ENCODE measurements at places on chromosomes 7 and 10.

DNA sequence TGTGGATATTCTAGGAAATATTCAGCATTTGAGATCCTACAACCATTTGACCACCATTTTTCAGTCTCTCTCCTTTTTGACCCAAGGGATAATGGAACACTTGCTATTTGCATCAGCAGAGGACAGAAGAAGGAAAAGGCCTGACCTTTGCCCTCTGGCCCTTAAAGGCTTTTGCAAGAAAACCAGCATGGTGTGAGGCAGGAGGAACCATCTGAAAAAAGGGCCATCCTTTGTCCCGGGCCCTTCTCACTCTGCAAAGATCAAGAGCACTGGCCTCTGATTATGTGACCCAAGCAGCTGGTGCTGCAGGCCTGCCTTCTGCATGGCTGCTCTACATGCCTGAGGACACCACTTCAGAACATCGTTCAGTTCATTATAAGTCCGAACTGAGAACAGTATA, 133.3 kb upstream of the STK17A start:
- DNase-seq: no peak

GRCh38 chr7:137981668-137982067, 20.2 kb downstream of the CREB3L2 start:
- no peak for DNase-seq

DNA sequence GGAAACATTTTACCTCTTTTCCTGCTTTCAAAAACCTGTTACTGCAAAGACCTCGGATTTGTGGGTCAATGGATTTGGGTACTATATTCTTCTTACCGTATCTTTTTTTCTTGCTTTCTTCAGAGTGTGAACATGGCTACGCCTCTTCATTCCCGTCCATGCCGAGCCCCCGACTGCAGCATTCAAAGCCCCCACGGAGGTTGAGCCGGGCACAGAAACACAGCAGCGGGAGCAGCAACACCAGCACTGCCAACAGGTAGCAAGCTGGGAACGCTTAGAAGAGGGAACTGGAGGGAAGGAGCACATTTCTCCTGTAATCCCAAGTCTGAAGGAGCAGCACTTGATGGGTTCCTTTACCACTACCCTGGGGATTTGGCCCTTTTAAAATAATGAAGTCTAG, 20.7 kb downstream of the MXI1 start:
- no peak for DNase-seq

GRCh38 chr7:98618786-98619185, 1.7 kb downstream of the NPTX2 start:
- no peak for DNase-seq

GRCh38 chr10:117860823-117861222, 185.9 kb downstream of the RAB11FIP2 start:
- no peak for DNase-seq

DNA sequence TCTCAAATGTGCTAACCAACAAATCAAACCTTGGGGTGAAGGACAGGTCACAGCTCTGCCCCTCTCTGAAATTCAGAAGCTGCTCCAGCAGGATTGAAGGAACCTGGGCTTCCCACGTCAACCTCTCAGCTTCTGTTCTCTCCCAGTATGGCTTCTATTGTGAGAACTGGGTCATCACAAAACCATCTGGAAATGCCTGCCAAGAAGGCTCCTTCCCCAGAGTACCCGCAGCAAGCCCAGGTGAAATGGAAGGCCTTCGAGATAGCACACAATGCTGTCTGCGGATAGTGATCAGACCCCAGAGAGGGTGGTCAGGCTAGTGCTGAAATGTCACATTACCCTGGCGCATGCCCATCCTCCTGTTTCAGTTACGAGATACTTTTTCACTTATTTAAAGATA, 16.4 kb upstream of the PROSER2 start:
- no peak for DNase-seq

GRCh38 chr7:30143748-30144251, 9.0 kb downstream of the MTURN start:
- no peak for DNase-seq

- DNase-seq: no peak
Measured at GRCh38 chr10:35895331-35895730, 253.2 kb upstream of the FZD8 start.

DNA sequence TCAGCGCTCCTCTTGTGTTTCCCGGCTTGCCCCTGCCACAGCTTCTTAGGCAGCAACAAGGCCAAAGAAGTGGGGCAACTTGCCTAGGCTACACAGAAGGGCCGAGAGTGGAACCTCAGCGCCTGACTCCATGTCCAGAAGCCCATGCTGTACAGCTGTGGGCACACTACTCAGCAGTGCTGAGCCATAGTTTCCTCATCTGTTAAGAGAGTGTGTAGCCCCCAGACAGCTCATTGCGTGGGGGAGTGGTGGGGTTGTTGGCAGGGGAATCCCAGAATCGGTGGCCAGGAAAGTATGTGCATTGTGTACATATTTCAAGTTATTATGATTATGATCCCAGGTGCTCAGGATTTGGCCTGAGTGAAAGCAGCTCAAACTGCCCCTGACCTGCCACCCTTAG, 96.2 kb downstream of the CDH23 start:
- no peak for DNase-seq

GRCh38 chr10:72695496-72695895, 3.6 kb downstream of the MCU start:
- no peak for DNase-seq

- DNase-seq: no peak
Measured at GRCh38 chr10:131888186-131888604, 12.6 kb upstream of the PPP2R2D start.

DNA sequence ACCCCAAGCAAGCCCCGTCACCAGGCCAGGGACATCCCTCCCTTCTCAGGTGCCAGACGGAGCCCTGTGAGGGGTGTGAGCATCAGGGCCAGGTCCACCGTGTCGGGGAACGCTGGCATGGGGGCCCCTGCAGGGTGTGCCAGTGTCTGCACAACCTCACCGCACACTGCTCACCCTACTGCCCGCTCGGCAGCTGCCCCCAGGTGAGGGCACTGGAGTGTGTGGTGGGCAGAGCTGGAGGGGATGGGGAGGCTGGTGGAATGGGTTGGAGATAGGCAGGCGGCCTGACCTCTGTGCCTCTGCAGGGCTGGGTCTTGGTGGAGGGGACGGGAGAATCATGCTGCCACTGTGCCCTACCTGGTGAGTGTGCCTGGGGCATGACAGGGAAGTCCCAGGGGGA, 19.9 kb upstream of the ZNF467 start:
- no peak for DNase-seq

GRCh38 chr7:112566442-112567324, 85.9 kb downstream of the LSMEM1 start:
- no peak for DNase-seq

DNA sequence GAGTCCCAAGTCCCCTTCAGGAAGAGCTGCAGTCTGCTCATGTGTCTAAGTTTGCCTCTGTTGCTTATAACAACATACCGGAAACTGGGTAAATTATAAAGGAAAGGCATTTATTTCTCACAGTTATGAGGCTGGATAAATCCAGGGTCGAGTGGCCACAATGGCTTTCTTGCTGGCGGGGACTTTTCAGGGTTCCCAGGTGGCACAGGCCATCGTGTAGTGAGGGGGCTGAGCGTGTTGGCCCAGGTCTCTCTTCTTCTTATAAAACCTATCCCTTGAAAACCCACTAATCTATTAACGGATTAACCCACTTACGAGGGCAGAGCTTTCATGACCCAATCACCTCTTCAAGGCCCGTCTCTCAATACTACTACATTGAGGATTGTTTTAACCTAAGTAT, 8.7 kb downstream of the VIPR2 start:
- DNase-seq: no peak

- no peak for DNase-seq
Measured at GRCh38 chr7:2405601-2406345, 2.4 kb downstream of the CHST12 start.

GRCh38 chr7:150620061-150620460, 12.1 kb downstream of the GIMAP6 start:
- DNase-seq: no peak

- no peak for DNase-seq
Measured at GRCh38 chr7:5083311-5083711, 37.7 kb downstream of the RBAK start.

- no peak for DNase-seq
Measured at GRCh38 chr7:35975851-35976454, 175.1 kb downstream of the SEPTIN7 start.

DNA sequence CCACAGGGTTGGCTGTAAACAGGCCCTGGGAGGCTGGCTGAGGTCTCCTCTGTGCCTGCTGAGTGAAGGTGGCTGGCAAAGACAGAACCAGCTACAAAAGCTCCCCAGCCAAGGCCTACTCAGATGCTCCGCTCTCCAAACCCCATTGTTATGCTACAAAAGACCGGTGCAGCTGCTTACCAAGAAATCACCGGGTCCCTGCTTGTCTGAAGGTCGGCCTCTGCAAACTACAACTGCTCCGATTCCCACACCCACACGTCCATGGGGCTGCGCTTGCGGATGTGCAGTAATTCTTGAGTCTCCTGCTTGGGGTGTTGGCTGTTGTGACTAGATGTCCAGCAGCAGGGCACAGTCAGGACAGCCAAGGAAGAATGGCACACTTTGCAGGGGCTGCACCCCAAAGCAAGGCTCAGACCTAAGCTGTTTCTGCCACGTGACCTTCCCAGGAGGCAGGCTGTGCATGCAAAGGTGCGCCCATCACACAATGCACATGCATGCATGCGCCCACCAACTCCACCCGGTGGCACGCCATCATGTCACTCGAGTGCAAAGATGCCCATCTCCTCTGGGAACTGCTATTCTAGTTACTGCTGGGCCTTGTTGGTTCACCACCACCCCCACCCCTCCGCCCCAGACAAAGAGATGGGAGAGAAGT, 97.8 kb downstream of the OAT start:
- DNase-seq: no peak

GRCh38 chr10:117431160-117431559, 55.9 kb upstream of the PDZD8 start:
- no peak for DNase-seq

DNA sequence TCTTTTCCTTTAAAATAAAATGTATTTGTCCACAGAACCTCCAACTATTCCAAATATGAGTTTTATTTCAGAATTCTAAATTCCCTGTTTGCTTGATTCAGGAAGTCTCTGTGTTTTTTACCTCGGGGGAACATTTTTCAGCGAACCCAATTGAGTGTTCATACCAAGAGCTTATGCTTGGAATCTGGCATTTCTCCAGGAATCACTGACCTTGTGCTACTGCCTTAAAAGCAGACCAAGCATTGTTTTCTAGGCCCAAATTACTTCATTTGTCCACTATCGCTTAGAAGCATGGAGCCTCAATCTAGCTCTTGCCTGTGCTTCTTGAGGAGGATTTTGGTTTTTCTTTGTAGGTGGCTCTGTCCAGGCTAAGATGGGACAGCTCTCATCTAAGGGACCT, 59.4 kb downstream of the EBLN1 start:
- DNase-seq: no peak

DNA sequence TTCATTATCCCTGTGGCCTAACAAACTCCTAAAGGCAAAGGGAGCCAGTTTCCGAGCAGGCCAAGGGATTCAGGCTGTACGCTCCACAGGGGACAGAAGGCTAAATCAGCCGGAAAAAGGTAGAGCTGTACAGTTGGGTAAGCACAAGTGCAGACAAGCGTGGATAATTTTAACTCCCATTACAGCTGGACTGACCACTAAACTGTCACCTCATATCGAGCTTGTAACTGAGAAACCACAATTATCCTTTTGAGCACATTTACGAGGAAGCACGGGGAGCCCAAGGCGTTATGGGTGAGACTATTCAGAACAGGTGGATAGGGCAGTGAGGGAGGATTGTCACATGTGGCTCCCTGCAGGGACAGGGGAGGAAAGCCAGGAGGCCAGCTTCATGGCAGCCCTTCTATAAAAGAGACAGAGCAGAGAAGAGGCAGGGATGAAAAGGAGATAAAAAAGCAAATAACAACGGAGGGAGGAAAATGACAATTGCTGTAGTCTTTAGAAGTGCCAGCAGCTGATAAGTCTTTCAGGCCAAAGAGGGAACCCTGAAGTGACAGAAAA, 288.0 kb downstream of the FGFR2 start:
- no peak for DNase-seq

DNA sequence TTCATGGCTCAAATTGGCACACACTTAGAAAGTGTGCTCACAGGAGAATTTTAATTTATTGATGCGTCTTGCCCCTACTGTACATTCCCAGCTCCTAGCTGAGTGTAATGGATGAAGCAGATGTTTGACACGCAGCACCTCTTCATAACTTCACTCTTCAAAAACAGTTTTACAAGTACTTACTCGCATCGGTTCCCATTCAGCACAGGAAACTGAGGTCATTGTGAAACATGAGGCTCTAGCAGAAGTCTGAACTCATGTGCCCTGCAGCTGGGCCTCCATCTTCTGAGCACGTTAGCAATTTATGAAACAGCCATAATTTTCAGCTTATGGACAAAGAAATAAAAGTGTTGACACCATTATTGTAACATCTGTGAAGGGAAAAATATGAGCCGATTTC, 558.9 kb upstream of the MGMT start:
- DNase-seq: no peak

DNA sequence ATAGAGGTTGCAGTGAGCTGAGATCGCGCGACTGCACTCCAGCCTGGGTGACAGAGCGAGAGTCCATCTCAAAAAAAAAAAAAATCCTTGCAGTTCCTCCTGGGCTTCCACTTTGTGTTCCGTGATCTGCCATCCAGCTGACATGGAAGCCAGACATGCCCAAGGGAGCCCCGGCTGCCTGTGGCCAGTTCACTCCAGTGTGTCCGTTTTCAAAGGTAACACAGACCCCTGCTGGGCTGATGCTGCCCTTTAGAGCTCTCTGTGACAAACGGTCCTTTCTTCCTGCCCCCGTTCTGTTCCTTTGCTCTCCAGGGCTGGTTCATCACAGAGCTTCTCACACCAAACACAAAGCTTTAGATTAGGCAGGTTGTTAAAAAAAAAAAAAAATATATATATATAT, 130.8 kb downstream of the CUL2 start:
- DNase-seq: no peak

DNA sequence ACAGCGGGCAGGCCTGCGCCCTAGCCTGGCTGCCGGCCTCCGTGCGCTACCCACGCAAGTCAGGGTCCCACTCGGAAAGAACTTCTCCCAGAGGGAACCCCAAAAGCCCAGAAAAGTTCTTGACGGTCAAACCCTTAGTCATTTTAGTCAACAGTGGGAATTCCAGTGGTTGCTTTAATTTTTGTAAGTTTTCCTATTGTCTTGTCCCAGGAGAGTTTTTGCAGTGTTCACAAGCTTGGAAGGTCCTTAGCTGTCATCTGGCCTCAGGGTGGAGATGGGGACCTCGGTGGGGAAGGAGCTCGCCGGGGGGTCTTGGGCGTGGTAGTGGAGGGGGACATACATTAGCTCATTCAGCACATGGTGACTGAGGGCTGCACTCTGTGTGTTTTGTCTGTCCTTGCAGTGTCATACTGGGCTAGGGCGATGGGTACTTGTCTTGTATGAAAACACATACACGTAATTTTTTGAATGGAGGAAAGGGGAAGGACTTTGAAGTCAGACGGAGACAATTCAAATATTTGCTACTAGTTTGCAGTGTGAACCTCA, 736 bp downstream of the MINDY4 start:
- no peak for DNase-seq

GRCh38 chr10:104220522-104220921, 11.6 kb downstream of the CFAP43 start:
- no peak for DNase-seq

GRCh38 chr7:1290026-1290678, 57.5 kb downstream of the UNCX start:
- no peak for DNase-seq
